CD4-positive, alpha-beta T cell treated with Interleukin-6 at 100 ng/mL for 8 hours (primary cell): ENCODE measurements at places on chromosomes 3 and 15.

- DNase-seq = no peak
Measured at GRCh38 chr15:85154061-85154460, 172.4 kb downstream of the PDE8A start.

GRCh38 chr15:101252836-101253235 lies 988 bp upstream of the CHSY1 start:
- no peak for DNase-seq

- DNase-seq = no peak
Measured at GRCh38 chr3:11909726-11910125, 63.0 kb upstream of the TAMM41 start.

DNA sequence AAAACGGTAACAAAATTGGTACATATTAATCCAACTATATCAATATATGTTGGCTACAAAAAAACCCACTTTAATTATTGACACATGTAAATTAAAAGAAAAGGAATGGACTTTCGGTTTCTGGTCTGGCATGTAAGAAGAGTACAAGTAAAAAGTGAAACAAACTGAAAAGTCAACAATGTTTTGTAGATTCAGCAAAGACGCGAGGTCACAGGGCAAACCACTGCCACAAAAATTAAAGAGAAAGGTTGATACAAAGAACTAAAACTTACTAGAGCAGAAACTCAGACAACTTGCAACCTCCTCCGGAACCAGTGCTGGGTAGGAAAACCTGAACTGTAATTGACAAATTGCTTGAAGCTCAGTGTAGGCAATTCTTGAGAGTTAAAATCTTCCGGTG lies 110.6 kb upstream of the ARPP21 start:
- no peak for DNase-seq

- DNase-seq = no peak
Measured at GRCh38 chr15:90337256-90337655, 14.8 kb upstream of the ZNF774 start.
